ENCODE measurements at places on chromosomes 7 and 10.

GRCh38 chr7:55060636-55061022, 41.8 kb downstream of the EGFR start:
- DNase-seq: no peak

DNA sequence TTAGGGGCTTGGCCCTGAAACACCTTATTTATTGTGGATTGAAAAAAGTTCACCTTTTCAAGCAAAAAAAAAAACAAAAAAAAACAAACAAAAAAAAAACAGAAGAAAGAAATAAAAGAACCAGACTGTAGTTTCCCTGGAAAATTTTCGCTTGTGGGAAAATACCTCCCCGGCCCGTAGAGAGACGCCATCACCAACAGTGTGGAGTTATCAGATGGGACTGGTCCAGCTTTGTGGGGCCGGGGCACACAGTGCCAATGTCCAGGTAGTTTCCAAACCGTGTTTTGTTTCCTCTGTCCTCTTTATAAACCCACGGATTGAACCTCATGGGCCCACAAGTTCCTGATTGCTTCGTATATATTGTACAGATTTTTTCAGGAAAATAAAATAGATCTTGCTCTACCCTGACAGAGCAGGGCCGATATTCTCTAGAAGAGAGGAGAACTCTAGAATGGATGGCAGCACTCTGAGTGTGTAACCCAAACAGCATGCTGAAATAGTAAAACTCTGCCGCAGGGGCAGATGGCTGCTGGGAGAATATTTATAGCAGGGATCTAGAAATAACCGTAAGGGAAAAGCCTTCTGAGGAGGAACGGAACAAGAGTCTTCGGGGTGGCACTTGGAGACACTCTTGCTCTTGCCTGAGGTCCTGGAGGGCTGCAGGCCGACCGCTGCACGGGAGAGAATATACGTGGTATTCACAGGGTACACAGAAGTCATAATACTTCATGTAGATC, 241.0 kb downstream of the FRMD4A start:
- no peak for DNase-seq

DNA sequence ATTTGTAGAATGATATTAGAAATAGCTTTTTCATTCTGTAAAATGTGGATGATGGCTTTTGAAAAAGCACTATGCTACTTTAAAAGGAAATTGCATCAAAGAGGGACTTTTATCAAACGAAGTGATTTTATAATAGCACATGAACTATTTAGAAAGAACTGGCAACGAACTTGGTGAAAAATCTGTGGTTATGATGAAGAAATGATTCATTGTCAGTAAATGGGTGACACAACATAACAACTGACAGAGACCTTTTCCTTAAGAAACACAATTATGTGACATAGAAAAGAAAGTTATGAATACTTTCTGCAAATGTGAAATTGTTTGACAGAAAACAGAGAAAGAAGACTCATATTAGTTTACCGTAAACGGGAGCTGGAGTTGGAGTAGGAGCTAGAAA, 60.7 kb upstream of the LAMB4 start:
- no peak for DNase-seq

- no peak for DNase-seq
Measured at GRCh38 chr10:86371691-86372090, 5.1 kb upstream of the GRID1 start.

DNA sequence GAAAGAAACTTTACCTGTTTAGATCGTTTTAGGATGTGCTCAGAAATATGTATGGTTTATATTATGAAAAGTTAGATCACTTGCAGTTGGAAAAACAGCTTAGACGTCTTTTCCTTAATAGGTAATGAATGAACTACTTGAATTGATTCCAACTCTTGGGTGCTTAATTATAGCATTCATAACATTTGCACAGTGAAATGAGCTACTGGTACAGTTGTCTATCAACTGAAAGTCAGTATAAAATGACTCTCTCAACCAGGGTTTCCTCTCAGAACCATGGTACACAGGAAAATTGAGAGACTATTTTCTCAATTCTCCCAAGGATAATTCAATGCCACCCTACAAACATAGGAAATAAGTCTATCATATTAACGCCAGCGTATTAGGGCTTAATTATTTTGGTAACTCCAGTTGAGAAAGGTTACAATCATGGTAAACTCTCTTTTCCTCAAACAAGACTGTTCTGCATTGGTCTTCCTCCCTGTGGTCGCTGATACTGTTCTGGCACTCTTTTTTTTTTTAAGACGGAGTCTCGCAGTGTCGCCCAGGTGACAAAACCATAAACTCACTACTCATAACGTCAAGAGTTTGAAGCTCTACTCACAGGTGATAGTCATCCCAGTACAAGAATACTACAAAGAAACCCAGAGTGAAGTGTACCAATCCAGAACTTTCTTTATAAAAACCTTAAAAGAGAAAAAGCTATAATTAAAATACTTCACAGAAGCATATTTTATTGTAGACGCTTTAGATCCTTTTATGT, 2.0 kb downstream of the ANLN start:
- no peak for DNase-seq

GRCh38 chr10:112728118-112728883, 221.7 kb upstream of the TCF7L2 start:
- DNase-seq: no peak

DNA sequence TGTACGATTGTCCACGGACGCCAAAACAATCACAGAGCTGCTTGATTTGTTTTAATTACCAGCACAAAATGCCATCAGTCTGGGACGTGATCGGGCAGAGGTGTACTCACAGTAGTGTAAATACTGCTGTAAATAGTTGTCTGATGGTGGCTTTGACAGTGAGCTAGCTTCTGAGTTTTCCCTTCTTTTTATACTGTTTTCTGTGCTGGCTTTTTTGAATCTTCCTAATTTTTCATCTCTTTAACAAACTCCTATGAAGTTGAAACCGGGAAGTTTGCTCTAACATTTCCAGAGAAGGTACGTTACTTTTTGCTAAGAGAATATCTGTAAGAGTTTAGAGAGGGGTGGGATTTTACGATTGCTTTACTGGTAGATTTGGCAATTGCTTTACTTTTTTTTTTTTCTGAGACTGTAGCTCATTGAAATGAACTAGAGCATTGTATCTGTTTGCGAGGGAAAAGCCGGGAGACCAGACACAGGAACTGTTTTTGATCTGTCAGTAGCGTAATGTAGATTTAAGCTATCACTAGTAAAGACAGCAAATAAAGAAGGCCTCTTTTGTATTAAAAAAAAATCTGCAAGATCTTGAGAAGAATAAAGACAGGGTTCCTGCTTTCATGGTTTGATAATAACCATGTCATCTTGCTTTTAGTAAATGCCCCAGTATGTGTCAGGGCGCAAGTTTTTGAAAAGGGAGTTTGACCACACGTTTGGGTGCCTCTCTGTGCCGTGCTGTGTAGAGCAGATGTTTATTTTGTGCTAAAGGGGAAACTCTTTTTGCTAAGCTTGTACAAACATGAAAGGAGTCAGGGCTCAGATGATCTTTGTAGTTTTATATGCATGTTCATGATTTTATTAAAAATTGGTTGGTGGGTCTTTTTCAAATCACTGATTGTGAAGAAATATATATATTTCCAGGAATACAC, 712 bp downstream of the FOXP2 start:
- no peak for DNase-seq

DNA sequence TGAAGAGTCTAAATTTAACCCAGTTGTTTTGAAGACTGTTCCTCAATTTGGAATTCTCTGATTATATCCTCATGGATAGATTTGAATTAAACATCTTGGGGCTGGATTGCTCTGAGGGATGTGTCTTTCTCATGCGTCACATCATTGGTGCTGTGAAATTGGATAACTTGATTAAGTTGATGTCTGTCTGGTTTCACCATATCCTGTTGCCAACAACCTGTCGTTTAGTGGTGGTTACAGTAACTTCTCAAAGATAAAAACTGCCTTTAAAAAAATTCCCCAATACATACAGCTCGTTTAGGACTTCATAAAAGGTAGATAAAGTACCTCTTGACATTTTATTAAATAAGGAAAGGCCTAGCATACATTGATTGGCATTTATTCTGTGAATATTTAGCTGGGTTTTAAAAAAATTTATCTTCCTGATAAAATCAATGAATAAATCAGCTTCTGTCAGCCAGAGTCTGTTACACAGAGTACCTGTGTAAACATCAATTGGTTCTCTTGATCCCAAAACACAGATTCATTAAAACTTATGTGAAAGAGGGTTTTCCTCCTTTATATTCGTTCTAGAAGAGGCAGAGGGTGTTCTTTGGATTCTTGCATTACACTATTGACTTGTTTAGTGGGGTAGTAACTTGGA, 10.5 kb downstream of the CRCP start:
- DNase-seq: no peak

DNA sequence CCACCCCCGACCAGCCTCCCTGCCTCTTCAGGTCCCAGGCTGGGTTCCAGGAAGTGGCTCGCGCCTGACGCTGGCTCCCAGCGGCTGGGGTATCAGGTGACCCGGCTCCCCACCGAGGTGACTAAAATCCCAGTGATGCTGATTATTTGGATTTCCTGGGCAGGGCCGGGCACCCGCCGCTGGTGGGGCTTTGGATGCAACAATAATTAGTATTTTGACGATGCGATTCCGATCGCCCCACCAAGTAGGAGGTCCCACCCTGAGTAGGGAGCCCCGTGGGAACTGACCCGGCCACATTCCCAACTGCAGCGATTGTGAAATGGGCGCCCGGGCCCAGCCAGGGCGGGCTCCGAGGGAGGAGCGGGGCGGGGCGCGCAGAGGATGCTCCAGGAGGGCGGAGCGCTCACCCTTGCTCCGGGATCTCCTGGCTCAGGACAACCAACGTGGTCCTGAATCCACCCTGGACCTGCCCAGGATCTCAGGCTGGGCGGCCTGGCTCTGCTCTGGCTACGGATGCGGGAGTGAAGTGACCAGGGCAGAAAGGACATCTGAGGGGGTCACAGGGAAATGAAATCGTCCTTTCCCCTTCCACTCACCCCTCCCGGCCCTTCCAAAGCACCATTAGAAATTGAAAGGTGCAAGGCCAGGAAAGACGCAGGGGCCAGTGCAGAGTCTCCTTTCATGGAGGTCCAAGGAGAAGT, 32.6 kb downstream of the DUSP5 start:
- no peak for DNase-seq

- no peak for DNase-seq
Measured at GRCh38 chr7:157864911-157865310, 528.1 kb downstream of the DNAJB6 start.

DNA sequence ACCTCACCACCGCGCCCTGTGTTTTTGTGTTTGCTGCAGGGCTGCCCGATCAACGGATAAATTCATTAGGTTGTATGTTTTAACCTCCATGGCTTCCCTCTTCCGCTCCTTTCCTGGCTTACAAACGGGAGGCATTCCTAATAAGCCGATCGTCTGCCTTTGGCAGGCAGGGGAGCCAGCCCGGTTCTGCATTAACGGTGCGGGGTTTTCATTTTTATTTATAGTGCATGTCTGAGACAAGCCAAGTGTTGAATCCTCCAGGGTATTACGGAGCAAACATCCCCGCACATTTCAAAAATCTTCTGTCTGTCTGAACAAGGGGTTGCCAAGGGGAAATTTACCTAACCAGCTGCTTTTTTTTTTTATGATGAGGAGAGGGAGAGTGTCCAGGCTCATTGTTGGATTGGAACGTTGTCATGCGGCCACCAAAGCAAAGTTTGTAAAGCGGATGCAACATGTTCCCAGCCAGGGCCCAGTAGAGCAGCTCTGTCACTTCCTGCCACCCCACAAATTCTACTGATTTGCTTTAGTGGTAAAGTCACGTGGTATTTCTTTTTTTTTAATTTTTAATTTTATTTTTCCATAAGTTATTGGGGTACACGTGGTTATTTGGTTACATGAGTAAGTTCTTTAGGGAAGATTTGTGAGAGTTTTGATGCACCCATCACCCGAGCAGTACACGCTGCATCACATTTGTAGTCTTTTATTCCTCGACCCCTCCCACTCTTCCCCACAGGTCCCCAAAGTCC, 92.3 kb upstream of the BAIAP2L1 start:
- DNase-seq: no peak

DNA sequence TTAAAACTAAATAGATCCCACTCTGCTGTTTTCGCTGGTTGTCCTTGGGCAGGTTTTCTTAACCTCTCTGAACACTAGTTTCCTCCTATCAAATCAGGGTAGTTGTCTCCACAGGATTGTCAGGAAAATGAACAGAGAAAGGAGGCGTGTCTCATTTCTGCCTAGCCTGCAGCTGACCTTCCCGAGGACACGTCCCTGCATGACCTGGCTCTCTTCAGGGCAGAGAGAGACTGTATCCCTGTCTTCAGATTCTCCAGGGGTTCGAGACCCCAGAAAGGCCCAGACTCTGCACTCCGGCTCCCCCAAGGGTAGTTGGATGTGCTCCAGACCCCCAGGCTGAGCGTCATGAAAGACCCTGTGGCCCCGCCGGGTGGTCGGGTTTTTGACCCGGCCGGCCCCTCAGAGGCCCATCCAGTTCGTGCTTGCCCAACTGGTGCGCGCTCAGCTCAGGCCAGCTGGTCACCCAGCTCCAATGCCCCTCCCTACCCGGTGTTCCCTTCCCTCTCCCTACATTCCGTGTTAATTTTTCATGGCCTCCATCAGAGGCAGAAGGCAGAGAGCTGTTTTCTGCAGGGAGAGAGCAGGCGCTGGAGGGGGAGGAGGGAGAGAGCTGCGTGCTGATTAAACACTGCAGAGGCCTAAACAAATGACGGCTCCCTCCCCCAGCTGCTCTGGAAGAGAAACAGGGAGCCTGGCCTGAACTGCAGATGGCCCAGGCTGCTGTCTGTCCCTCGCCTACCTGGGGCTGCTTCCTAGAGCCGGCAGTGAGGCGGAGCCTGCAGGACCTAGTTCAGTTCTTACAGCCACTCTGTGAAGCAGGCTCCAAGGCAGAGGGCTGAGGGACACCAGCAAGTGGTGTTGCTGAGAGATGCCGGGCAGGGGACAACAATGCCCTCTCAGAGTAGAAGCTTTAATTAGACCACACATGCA, 86.2 kb upstream of the PPIF start:
- no peak for DNase-seq

GRCh38 chr7:36186359-36187121, 33.5 kb downstream of the EEPD1 start:
- no peak for DNase-seq

DNA sequence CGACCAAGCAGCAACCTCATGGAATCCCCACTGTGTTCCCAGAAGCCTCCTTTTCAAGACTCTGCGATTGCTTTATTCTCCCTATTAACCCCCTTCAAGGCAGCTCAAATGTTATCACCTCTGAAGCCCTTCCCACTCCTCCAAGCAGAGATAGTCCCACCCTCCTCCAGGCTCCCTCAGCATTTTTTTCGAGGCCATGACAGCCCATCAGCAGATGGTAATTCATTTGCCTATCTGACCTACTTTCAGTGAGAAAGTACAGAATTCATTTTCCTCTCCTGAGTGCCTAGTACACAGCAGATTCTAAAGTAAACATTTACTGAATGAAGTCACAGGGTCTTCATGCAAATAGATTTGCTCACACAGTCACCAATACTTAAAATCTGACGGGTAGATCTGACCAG, 47.8 kb downstream of the HERPUD2 start:
- no peak for DNase-seq

- DNase-seq: no peak
Measured at GRCh38 chr7:69878591-69878990, 280.3 kb downstream of the AUTS2 start.

DNA sequence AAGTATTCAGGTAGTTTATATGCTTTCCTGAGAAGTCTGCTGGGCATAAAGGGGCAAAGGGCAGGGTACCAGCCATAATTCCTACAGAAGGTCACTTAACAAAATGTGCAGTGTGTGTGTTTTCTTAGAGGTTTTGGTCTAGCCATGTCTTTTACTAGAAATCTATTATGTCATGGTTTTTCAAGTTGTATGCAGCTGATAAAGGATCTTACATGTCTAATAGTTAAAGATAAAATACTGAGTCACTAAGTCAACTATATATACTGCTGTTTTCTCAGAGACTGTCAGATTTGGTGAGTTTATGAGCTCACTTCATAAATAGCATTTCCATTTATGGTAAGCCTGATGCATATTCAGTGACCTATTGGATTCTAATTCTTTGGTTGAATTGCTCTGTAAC, 7.7 kb downstream of the CASP2 start:
- no peak for DNase-seq
